ENCODE measurements at places on chromosomes 16 and 17. TPM values are rescaled to one million over a fixed set of nuclear protein-coding genes. Genes with fewer than 3 reads are reported as not detected.

DNA sequence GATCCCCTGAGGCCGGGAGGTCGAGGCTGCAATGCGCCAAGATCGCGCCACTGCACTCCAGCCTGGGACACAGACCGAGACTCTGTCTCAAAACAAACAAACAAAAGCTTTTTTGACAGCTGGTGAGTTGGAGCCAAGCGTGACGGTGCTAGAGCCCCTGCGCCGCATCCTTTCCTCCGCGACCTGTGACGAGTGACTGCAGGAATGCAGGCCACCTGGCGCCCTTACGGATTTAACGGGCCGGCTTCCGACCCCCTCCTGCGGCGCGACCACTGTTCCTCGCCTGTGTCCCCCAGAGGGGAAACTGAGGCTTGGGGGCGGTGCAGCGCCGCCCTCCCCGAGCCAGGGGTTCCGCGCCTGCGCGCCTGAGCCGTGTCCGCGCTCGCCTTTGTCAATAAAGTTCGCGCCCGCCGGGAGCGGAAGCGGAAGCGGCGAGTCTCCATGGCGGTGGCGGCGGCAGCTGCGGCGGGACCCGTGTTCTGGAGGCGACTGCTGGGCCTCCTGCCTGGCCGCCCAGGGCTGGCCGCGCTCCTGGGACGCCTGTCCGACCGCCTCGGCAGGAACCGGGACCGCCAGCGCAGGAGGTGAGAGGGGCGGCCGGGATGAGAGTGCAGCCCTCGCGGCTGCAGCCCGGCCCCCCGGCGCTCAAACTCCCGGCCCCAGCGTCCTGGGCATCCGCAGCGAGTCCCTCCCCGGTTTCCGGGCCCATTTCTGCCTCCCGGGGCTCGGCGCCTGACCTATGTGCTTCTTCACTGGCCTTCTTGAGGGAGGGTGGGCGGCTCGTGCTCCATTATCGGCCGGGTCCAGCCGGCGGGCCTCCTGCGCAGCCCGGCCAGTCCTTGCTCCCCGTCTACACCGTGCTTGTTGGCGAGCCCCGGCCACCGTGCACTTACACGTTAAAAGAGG, at the start of gene PGS1:
Gene PGS1, plus strand, starts transcription at position 425 of the 906 bp plus-strand sequence. Its CDS starts 17 bp downstream, at position 442.
- DNase-seq = peak; percentile 93

GRCh38 chr16:2981177-2981898, 1.1 kb upstream of the PKMYT1 start:
- DNase-seq = no peak

SALL1 gene
- total RNA-seq = not detected

UBALD2 gene
- total RNA-seq = 375 TPM
